BE2C (cell line): ENCODE measurements at places on chromosomes 16 and 17.

DNA sequence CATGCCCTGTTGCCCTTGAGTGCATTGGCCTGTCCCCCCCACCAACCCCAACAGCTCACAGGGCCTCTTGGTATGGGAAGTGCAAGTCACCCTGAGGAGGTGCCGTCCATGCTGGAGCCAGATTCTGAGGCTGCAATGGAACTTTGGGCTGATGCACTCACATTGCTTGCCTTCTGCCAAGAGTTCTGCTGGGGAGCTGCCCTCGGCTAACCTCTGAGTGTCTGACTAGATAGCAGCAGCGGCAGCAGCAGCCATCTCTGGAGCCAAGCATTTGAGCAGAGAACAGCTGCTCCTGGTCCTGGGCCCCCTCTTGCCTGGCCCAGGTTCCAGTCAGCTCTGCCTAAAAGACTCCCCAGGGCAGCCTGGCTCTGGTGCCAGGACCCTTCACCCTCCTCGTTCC, 61.5 kb downstream of the GNAO1 start:
- peak; percentile 77 for DNase-seq

DNA sequence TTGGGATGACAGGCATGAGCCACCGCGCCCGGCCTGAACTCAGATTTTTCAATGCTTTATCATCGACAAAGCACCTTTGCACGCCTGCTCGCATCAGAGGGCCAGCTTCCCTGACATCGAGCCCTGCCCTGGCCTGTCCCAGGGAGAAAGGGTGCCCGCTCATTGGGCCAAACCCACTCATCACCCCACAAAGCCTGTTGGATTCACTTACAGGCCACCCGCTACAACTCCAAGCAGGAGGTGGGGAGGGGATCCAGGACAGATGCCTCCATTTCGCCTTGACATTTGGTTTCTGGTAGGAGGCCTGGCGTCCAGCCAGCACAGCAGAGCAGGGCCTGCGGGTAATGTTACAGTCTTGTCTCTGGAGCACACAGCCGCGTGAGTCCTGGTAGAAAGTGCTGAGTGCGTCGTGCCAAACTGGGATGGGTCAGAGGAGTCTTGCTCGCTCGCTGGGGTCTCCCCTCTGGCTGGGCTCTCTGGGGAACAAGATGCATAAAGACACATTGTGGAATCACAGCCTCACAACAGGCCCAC, 19.8 kb downstream of the SMTNL2 start:
- peak; percentile 89 for DNase-seq

DNA sequence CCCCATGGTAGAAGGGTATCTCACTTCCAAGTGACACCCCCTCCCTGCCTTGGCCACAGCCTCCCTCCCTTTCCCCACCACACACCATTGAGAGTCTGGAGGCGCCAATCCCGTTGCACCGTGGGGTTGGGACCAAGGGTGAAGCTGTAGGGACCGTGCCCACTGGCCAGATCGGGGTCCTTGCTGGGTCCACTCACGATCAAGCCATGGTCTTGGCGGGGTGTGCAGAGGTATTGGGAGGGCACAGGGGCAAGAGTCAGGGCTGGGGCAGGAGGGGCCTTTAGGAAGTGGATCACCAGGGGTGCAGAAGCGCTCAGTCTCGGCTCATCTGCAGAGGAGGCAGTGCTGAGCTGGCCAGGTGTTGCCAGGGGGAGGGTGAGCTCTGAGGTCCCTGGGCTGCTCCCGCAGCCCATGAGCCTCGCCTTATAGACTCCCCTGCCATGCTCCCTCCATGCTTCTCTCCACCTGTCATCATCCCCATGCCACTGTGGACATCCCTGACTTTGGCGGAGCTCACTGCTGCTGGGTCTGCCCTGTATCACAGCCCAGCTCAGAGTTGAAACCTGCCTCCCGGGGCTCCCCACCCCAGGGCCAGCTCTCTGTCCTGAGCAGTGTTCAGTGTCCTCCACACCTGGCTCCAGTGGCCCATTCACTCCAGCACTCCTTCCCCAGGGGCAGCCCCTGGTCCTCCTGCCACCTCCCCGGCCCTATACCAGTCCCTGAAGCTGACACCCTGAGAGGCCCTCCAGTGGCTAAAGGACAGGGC, 8.3 kb downstream of the CDH16 start:
- no peak for DNase-seq

- no peak for DNase-seq
These were observed 9.6 kb upstream of the PLEKHG4 start for GRCh38 chr16:67269766-67270165.

- DNase-seq = no peak
These were observed 16.3 kb downstream of the SCN4A start for GRCh38 chr17:63956296-63956920.

GRCh38 chr17:41724476-41725050, 9.9 kb downstream of the HAP1 start:
- no peak for DNase-seq

DNA sequence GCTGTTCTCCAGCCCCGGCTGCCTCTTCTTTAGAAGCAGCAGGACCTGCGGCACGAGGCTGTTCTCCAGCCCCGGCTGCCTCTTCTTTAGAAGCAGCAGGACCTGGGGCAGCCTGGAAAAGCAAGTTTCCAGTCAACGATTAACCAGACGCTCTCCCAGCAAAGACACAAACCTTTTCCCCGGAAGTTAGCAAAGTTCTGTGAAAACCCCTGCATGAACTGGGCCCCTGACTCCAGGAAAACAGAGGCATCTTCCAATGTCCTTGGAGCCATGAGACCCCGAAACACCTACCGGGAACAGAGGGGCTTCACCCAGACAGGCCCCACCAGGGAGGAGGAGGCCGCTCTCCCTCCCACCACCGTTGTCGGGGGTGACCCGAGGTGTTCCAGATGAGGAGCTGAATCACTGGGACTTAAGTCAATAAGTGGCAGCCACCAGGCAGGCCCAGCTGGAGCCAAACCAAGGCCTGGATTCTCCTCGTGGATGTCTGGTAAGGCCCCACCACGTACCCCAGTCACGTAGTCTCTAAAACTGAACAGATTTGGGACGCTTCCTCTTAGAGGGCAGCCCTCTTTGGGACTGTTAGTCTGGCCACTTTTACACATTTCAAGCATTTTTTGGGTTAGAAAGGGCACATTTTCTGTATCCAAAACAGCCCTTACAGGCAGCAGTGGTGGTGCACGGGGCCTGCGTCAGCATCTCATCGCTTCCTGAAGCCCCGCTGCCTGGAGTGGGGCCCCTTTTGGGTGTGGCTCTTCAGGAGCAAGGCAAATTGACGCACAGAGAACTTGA, at the start of gene RPH3AL:
Gene RPH3AL, minus strand, starts transcription at position 387 of the 792 bp plus-strand sequence. CDS start 25,264 bp downstream, outside the sequence.
- peak; percentile 25 for DNase-seq

- DNase-seq = no peak
These were observed 190.7 kb upstream of the KCNJ16 start for GRCh38 chr17:69884356-69884755.

DNA sequence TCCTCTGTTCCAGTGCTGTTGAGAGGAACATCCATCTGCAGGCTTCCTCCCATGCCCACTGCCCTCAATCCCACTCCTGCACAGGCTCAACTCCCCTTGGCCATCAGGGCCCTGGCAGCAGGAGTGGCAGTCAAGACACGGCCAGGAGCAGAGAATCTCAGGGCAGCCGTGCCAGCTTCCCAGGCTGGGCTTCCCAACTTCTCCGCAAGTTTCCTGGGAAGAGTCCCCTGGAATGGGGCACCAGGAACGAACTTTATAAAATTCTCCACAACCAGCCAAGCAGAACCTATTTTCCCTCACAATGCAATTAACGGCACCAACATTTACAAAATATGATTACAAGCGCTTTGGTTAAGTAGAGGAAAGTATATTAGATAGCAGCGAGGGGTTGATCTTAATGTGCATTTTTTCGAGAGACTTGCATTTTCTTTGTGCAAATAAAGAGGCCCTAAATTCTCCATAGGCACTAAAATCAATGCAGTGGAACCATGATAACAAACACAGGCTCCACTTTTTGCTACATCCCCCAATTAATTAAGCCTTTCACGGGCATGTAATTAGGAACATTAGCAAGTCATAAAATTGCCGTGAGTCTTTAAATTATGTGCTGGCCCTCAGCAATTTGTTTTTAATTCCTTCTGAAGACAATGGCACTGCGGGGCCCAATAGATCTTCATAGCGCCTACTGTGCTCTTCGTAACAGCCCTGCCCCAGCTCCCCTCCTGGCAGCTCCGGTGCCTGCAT, 99.9 kb upstream of the LHX1 start:
- DNase-seq = no peak

DNA sequence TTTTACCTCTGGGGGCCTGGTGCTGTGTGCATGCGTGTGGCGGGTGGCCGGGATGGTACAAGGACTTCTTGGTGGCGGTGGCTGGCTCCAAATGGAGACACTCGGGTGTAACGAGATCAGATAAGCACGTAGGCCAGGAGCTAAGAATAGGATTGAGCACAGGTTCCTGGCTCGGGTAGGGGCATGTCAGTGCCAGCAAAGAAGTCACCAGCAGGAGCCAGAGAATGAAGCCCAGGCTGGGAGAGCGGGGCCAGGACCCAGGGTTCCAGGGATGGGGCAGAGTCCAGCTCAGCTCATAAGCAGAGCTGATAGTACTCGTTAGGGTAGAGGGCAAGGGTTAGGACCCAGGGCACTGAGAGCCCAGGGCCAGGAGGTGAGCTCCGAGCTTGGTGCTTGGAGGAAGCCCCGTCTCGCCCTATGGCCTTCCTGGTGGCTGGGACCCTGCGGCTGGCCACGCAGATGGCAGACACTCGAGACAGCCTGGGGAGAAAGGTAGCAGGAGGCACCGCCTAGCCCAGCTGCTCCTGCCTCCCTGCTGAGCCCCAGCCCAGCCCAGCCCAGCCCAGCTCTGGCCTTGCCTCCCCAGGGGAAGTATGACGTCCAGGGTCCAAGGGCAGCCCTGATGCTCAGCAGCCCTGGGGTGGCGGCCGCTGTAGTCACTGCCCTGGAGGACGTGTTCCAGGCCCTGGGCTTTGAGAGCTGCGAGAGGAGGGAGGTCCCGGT, 8.9 kb downstream of the ZNF213 start:
- DNase-seq = peak; percentile 40

- DNase-seq = no peak
These were observed 178.8 kb downstream of the C16orf78 start for GRCh38 chr16:49552313-49552928.

- DNase-seq = no peak
These were observed 64.5 kb downstream of the SRCIN1 start for GRCh38 chr17:38541281-38541680.

- peak; percentile 9 for DNase-seq
These were observed 1504.5 kb downstream of the CDH11 start for GRCh38 chr16:63617047-63617989.

GRCh38 chr17:74525781-74526288, 5.4 kb downstream of the CD300LB start:
- DNase-seq = no peak
